Frontal cortex (tissue), 4 donors: ENCODE measurements at places on chromosomes 2 and 18. TPM values are rescaled to one million over a fixed set of nuclear protein-coding genes. Genes with fewer than 3 reads are reported as not detected.

UGT1A4 gene
- not detected for total RNA-seq

EFEMP1 gene
- 7.3 TPM for total RNA-seq

CAPN14 gene
- 0.82 TPM for total RNA-seq

RAPH1 gene
- 35.9 TPM for total RNA-seq

LRATD1 gene
- 29.8 TPM for total RNA-seq

ADCYAP1 gene
- total RNA-seq, result 7.3 TPM

SLC39A10 gene
- total RNA-seq, result 172 TPM

PKDCC gene
- 19.6 TPM for total RNA-seq

SCYGR4 gene
- total RNA-seq, result not detected
